HFFc6 (cell line): ENCODE measurements at places on chromosomes 5 and 9.

GRCh38 chr5:145511351-145511750, 323.8 kb downstream of the PRELID2 start:
- peaks cover 52% of the 10 kb centered on the region for H3K4me1 ChIP-seq
- DNase-seq, result peak; percentile 79
- H3K27me3 ChIP-seq, result no peaks in the 10 kb centered on the region; the same call in 1 of the 2 replicates
- H3K36me3 ChIP-seq, result peaks cover 39% of the 10 kb centered on the region
- peak overlapping the region; percentile 11; the same call in 1 of the 2 replicates for H3K4me3 ChIP-seq

DNA sequence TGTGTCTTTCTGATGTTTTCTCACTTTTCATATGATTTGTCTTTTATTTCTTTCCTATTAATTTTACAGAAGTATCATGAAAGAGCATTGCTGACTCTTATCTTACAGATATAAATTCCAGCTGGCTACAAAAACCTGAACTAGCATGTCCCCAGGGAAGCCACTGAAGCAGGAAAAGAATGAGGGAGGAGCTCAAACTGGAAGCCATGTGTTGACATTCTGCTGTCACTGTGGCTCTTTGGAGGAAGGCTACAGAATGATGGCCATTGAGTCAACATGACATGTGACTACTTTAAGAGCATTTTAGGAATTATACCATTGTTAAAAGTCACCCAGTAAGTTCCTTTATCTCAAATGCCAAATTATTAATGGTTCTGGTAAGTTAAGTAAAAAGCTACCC, 638.3 kb upstream of the DMAC1 start:
- no peak for DNase-seq
- no peak overlapping the region for H3K4me3 ChIP-seq

- H3K27ac ChIP-seq, result peak within 1 kb of the TSS; percentile 66
- H3K4me1 ChIP-seq, result peaks cover 63% of the 10 kb centered on the region
- H3K36me3 ChIP-seq, result peaks cover 14% of the 10 kb centered on the region
- peak within 1 kb of the TSS; percentile 83 for H3K4me3 ChIP-seq
- no peak for DNase-seq
- H3K27me3 ChIP-seq, result no peaks in the 10 kb centered on the region
Measured at GRCh38 chr5:79689541-79690466, at the start of gene CMYA5. Gene CMYA5 (plus strand): TSS chr5:79689836. CDS start chr5:79689908, 72 bp downstream.

DNA sequence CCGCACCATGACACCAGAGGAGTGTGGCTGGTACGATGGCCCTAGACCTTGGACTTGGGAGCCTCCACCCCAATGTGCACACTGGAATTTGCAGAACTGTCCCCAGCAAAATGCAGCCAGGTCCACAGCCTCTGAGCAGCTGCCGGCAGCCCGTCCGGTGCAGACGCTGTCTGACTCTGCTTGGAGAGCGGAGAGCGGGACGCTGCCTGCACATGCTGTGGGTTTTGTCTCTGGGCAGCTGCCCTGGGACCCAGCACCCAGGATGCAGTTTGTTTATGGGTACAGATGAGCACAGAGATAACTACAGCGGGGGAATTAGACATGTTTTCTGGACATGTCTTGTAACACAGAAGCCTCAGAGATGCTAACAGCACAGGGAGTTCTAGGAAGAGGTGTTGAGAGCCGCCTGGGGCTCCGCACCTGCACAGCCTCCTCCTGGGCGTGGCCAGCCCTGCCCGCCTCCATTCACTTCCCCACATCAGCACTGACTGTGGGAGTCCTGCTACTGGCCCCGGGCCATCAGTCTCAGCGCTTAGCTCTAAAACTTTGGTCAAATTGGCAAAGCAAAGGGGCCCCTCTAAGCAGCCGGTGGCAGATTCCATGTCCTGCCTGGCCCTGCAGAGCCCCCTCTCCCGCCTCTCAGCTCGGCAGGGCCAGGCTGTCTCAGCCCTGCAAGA, 159.6 kb downstream of the IRX2 start:
- H3K36me3 ChIP-seq, result no peaks in the 10 kb centered on the region
- no peak for DNase-seq
- no peak overlapping the region for H3K27ac ChIP-seq
- H3K4me1 ChIP-seq, result no peaks in the 10 kb centered on the region
- no peak overlapping the region for H3K4me3 ChIP-seq

DNA sequence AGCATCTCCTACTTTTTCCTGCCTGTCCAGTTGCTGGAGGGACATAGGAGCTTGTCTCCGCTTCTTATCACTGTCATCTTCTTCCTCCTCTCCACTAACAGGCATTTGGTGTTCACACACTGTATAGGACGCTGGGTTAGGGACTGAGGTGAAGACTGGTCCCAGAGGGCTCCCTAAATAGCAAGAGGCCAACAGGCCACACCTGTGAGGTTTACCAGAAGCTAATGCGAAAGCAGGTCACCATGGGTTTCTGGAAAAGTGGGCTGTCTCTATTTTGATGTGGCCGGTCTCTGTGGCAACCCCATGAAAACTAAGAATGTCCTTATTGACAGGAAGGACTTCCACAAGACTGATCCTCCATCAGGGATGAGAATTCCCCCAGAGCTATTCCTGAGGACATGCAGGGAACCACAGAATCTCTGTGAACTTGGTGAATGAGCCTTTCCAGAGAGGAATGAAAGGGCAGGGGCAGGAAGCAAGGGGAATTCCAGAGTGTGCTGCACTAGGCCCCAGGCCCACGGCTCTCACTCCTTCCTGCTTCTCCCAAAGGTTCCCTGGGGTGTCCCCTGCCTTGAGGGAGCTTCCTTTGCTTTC, 61.7 kb downstream of the DAP start:
- H3K27ac ChIP-seq, result peak overlapping the region; percentile 72
- peaks cover 4% of the 10 kb centered on the region for H3K27me3 ChIP-seq
- no peak for DNase-seq
- H3K36me3 ChIP-seq, result peaks cover 22% of the 10 kb centered on the region; the same call in 1 of the 2 replicates
- H3K4me3 ChIP-seq, result no peak overlapping the region

DNA sequence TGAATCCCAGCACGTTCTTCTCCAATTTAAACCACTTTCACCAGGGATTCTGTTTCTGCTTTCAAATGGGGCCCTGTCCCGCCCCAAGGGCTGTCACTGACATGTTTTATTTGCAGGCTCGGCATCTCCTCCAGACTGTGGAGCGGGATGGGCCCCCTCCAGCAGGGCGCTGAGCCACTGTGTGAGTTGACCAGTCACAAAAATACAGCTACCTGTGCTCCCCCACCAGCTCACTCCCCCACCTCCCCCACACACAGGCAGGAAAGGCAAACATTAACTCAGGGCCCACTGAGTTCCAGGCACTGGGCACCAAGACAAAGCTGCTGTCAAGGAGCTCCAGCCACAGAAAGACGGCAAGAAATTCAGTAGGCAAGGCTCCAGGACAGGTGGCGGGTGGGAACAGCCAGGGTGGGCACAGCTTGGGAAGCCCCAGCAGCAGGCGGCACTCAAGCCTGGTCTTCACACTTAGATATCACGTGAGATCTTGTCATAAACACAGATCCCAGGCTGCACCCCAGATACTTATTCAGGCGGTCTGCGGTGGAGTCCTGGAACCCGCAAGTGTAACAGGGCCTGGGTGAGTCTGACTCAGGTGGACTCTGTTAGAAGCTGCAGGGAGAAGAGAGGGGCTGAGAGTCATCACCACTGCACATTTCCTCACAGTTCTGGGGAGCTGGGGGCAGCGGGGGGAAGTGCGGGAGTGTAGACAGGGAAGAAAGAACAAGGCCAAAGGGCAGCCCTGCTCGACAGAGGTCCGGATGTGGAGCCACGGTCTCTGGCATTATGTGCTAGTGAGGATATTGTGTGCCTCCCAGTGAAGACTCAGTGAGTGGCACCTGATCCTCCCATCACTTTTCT, 44.7 kb downstream of the OR2V1 start:
- H3K27ac ChIP-seq, result no peak overlapping the region
- no peaks in the 10 kb centered on the region for H3K4me1 ChIP-seq
- peaks cover 19% of the 10 kb centered on the region for H3K27me3 ChIP-seq
- DNase-seq, result no peak
- H3K4me3 ChIP-seq, result no peak overlapping the region
- H3K36me3 ChIP-seq, result no peaks in the 10 kb centered on the region

- DNase-seq, result no peak
- no peak overlapping the region for H3K4me3 ChIP-seq
- H3K27ac ChIP-seq, result no peak overlapping the region; the same call in 1 of the 2 replicates
- H3K36me3 ChIP-seq, result peaks cover 9% of the 10 kb centered on the region
- H3K4me1 ChIP-seq, result peaks cover 53% of the 10 kb centered on the region
Measured at GRCh38 chr9:125529589-125530515, 177.2 kb downstream of the MAPKAP1 start.

DNA sequence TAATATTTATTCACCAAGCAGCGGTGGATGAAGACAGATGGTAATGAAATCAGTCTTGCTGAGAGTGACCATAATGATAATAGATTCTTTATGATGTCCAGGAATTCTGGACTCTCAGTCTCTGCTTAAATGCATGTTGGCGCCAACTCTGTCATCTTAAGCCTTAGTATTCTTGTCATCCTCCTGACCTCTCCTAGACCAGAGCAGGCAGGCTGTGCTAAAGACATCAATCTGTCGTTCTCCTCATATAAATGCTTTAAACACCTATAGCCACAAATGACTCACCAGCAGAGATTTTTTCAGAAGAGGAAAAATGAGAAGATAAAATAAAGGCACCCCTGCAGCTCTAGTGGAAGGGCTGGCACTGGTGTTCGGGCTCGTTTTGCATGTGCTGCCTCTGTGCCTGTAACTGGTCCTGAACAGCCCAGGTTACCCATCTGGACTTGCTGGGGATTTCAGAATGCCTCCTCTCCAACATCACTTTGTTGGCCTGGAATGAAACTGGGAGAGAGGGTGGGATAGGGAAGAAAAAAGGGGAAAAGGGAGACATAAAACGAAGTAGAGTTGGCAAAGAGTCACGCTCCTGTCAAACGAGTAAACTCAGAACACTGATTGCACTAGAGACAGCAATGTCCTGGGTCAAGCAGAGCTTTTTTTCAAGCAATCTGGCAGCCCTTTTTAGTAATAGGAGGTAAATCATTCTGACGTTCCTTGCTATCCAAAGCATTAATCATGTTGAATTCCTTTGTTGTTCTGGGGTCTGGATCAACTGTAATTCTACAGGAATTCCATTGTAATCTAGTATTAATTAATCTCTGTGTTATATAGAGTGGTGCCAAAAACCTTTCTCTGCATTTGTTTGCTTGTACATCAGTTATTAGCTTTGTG, 195.5 kb upstream of the CLINT1 start:
- no peak overlapping the region for H3K27ac ChIP-seq
- peak; percentile 4 for DNase-seq
- no peaks in the 10 kb centered on the region; the same call in 1 of the 2 replicates for H3K4me1 ChIP-seq
- H3K27me3 ChIP-seq, result peaks cover 2% of the 10 kb centered on the region

DNA sequence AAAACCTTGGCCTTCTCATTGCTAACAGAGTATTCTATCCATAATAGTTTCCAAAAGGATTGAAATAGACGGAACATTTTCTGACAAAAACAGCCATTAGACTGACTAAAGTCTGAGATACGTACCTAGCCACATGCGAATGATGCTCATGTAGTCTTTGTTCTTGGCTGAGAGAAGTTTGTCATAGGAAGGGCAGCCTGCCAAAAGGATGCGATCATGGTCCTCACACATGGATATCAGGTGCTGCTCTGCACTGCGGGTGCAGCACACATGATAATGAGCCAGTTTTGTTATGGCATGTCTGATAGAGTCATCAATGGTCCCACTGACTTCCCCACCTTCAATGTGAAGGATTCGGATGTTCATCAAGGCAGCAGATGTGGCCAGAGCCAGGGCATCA, 12.3 kb downstream of the GNE start:
- peaks cover 12% of the 10 kb centered on the region for H3K4me1 ChIP-seq
- no peak overlapping the region for H3K27ac ChIP-seq
- no peak overlapping the region for H3K4me3 ChIP-seq
- H3K36me3 ChIP-seq, result peaks cover 13% of the 10 kb centered on the region
- no peak for DNase-seq

DNA sequence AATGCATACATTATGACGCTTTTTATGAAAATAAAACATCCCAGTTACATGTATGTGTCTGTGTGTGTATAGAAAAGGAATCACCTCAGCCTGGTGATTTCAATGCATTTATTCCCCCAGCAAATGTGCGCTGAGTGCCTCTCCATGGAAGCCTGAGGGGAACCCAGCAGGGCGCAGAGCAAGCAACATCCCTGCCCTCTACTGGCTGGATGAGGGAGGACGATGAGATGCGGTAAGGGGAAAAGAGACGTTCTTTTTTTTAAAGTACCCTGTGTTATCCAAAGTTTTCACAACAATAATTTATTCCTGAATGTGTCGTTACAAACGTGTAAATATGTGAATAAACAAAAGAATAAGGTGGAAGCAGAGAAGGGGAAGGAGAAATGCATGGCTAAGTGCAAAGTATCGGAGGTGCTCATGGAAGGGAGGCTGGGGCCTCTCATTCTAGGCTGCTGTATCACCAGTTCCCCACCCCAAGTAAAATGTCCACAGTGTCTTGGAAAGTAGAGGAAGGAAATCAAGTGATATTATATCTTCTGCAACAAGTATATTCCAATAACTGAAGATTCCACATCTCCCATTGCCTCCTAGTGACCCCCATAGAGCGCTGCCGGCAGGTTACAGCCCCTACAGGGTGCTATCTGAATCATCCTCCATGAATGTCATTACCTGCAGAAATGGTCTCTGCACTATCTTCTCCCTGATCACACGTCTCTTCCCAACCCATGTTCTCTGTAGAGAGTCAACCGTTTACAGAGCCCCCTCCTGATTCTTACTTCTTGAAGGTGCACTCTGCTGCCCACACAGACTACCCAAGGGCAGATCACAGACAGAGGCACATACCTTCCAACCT, 13.0 kb upstream of the ABLIM3 start:
- DNase-seq, result no peak
- H3K36me3 ChIP-seq, result no peaks in the 10 kb centered on the region
- peaks cover 3% of the 10 kb centered on the region; the same call in 1 of the 2 replicates for H3K27me3 ChIP-seq
- no peak overlapping the region for H3K27ac ChIP-seq
- H3K4me1 ChIP-seq, result peaks cover 65% of the 10 kb centered on the region
- H3K4me3 ChIP-seq, result no peak overlapping the region

- peaks cover 9% of the 10 kb centered on the region for H3K27me3 ChIP-seq
- no peak overlapping the region for H3K4me3 ChIP-seq
- H3K36me3 ChIP-seq, result no peaks in the 10 kb centered on the region
- H3K27ac ChIP-seq, result no peak overlapping the region
- no peak for DNase-seq
Measured at GRCh38 chr5:180438785-180439780, 55.1 kb upstream of the CNOT6 start.

- no peak for DNase-seq
- peaks cover 2% of the 10 kb centered on the region; the same call in 1 of the 2 replicates for H3K27me3 ChIP-seq
- no peaks in the 10 kb centered on the region for H3K4me1 ChIP-seq
- no peak overlapping the region for H3K4me3 ChIP-seq
- no peak overlapping the region for H3K27ac ChIP-seq
Measured at GRCh38 chr5:178396796-178397720, 164.5 kb upstream of the PHYKPL start.

DNA sequence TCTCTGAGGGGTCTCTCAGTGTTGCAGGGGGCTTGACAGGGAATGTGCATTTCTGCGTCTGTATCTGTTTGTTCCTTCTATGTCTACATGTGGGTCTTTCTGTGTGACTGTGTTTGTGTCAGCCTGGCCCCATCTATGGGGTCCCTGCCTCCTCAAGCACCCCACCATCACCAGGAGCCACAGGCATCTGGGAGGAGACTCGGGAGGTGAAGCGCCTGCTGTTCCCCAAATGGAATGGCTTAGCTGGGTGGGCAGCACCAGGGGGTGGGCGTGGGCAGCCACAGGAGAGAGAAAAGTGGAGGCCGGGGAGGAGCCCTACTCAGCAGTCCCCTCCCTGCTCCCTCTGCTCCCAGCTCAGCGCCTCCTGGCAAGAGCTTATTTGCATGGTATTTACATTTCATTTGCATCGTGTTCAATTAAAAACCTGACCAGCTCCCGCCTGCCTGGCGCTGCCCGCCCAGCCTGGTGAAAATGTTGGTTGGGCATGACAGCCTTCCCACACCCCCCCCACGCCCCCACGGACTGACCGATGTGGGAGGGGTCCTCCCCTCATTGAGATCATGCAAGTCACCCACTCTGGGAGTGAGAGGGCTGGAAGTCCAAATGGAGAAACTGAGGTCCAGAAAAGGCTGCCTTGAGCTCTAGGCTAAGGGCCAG, 50.5 kb downstream of the CXXC5 start:
- H3K27me3 ChIP-seq, result peaks cover 4% of the 10 kb centered on the region; the same call in 1 of the 2 replicates
- peak overlapping the region; percentile 92 for H3K27ac ChIP-seq
- H3K36me3 ChIP-seq, result no peaks in the 10 kb centered on the region
- peaks cover 50% of the 10 kb centered on the region for H3K4me1 ChIP-seq
- peak; percentile 58 for DNase-seq
